Hematopoietic multipotent progenitor cell treated with erythropoietin and hydrocortisone succinate and interleukin-3 and kit ligand, for 6 days (in vitro differentiated cells): ENCODE measurements at places on chromosomes 5 and 9.

GRCh38 chr5:38413696-38414095 is 142.8 kb downstream of the LIFR start:
- DNase-seq: no peak

DNA sequence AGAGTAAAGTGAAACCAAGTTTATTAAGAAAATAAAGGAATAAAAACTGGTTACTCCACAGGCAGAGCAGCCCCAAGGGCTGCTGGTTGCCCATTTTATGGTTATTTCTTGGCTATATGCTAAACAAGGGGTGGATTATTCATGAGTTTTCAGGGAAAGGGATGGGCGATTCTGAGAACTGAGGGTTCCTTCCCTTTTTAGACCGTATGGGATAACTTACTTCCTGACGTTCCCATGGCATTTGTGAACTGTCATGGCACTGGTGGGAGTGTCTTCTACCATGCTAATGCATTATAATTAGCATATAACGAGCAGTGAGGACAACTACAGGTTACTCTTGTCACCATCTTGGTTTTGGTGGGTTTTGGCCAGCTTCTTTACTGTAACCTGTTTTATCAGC is 323.9 kb upstream of the PTGER4 start:
- no peak for DNase-seq

GRCh38 chr5:158629591-158630312 is 470.0 kb downstream of the EBF1 start:
- no peak for DNase-seq

GRCh38 chr5:91022518-91022917 is 360.6 kb downstream of the ARRDC3 start:
- no peak for DNase-seq
